ENCODE measurements at places on chromosomes 13 and 19.
A peak's percentile ranks its signal among the peaks of the same experiment; 100 is the strongest.

DNA sequence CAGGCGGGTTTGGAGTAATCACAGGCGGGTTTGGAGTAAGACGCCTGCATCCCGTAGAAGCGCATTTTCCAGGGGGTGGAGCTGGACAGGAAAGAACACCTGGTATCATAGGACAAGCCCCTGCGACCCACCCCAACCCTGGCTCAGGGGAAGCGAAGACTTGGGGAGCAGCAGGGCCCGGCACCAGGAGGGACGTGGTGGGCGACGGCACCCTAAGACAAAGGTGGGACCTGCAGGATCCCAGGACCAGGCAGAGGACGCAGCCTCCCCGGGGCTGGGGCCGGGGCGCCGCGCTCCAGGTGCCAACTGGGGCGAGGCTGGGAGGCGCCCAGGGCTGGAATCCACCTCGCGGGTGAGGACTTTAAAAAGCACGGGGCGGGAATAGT is 520 bp downstream of the ZNF600 start:
- DNase-seq, result no peak

GRCh38 chr19:17499648-17500446 is 11.6 kb upstream of the PGLS start:
- no peak for DNase-seq

DNA sequence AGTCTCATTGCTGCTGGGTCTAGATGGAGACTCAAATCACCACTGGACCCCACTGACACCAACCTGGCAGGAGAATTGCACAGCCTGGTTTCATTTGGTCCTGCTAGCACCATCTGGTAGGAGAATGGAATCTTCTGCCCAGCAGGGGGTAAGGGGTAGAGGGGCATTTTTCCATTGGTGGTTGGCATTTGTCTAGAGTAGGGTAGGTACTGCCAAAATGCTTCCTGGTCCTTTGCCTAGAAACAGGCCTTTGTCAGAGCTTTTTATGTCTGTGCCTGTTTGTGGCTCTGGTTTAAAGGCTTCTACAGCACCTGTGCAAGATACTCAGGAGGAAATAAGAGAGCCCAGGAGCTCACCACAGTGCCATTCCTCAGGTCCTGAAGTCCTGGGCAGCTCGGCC is 121.3 kb downstream of the KCTD12 start:
- DNase-seq, result no peak

DNA sequence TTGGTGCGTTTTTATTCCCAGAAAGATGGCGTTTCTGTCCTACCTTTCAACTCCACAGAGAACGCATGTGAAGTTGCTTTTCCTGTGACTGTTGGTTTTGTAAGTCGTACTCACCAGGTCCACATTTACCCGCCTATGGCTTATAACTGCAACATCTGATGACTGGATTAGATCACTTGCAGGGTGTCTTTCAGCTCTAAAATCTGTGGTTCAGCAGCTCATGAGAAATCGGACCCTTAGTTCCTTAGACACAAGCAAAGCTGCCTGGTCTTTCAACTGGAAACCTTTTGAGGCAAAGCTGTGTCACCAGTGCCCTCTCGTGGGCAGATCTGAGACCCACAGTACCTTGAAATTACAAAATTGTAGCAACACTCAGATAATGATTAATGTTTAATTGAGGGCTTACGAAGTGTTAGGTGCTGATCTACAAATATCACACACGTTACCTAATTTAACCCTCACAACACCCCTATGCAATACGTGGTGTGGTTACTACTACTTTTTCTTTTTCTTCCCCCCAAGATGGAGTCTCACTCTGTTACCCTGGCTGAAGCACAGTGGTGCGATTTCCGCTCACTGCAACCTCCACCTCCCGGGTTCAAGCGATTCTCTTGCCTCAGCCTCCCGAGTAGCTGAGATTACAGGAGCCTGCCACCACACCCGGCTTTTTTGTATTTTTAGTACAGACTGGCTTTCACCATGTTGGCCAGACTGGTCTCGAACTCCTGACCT is 65.4 kb downstream of the RUBCNL start:
- DNase-seq, result peak; percentile 56

GRCh38 chr19:49343123-49343522 is 7.9 kb downstream of the CD37 start:
- DNase-seq, result peak; percentile 20

- peak; percentile 48 for DNase-seq
Measured at GRCh38 chr19:49889687-49890348, 6.9 kb downstream of the IL4I1 start.

DNA sequence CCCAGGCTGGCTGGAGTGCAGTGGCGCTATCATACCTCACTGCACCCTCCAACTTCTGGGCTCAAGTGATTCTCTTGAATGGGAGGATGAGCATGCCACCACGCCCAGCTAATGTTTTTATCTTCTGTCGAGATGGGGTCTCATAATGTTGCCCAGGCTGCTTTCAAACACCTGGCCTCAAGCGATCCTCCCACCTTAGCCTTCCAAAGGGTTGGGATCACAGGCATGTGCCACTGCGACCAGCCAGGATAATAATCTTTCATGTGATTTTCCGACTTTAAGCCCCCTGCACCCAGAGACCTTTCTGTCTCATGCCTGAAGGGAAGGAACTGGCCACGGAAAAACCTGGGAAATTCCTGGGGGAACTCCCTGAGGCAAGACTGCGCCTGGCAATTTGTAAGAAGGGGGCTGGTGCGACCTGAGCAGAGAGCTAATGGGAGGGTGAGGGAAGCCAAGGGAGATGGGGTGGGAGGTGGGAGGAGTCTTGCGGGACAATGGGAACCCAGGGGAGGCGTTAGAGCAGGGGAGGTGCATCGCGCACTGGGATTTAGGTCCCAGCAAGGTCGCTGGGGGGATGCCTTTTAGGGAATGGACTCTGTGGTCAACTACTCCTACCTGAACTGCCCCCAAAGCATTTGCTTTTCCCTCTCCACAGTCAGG is 1.2 kb upstream of the CCDC124 start:
- DNase-seq, result no peak

GRCh38 chr13:20988909-20989655 is 72.3 kb downstream of the LATS2 start:
- DNase-seq, result no peak

- DNase-seq, result no peak
Measured at GRCh38 chr13:32581177-32581786, 5.0 kb upstream of the PDS5B start.

DNA sequence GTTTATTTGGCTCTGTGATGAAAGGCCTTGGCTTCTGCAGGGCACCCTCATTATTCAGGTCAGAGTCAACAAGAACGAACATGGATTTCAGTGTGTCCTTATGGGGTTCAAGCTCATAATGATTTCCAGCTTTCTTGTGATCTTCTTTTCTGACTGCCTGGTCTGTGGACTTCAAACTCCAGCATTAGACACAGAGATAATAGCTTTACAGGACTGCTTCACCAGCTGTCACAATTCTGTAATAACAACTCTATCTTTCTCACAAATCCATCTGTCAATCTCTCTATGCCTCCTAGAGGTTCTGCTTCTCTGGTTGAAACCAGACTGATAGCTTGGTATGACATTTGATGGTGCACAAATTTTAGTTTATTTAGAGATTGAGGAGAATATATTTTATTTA is 13.1 kb upstream of the SLITRK6 start:
- DNase-seq, result no peak

DNA sequence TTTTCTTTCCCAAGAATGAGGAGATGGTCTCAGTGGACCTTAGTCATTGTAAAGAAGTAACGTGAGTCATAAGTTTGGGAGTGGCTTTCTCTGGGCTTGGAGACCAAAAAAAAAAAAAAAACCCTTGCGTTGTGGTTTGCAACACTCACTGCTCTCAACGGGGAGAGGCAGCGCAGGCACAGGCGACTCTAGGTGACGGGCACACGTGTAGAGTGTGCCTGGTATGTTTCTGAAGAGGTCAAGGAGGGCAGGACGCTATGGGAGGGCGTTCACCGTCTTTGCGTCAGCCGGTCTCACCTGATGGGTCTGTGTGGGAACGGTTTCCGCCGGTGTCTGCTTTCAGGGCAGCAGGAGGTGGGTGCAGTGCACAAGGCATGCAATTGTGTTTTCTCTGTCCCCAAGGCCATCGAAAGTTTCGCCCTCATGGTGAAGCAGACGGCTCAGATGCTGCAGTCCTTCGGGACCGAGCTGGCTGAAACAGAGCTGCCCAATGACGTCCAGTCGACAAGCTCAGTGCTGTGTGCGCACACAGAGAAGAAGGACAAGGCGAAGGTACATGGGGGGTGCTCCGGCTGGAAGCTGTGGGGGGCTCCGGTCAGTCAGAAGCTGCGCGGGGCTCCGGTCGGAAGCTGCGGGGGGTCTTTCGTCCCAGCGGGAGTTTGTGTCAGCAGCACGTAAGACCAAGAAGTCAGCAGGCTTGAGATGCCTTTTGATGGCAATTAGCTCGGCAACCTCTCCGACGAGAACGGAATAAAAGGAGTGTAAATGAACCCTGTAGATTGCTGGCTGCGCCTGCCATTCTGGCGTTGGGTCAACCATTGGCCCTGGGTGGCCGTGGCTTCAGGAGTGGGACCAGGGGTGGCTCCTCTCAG is 40.8 kb upstream of the F7 start:
- DNase-seq, result no peak

GRCh38 chr19:459724-460511 is 915 bp downstream of the SHC2 start:
- DNase-seq, result peak; percentile 53

- DNase-seq, result peak; percentile 73
Measured at GRCh38 chr19:14561847-14562351, 10.0 kb downstream of the NDUFB7 start.

- DNase-seq, result no peak
Measured at GRCh38 chr19:1298235-1298634, 12.6 kb downstream of the EFNA2 start.

- no peak for DNase-seq
Measured at GRCh38 chr19:12778017-12778904, 2.9 kb upstream of the HOOK2 start.

- DNase-seq, result no peak
Measured at GRCh38 chr13:22933571-22934181, 247.1 kb upstream of the SGCG start.

GRCh38 chr19:47510516-47511127 is 4.2 kb downstream of the NAPA start:
- no peak for DNase-seq

DNA sequence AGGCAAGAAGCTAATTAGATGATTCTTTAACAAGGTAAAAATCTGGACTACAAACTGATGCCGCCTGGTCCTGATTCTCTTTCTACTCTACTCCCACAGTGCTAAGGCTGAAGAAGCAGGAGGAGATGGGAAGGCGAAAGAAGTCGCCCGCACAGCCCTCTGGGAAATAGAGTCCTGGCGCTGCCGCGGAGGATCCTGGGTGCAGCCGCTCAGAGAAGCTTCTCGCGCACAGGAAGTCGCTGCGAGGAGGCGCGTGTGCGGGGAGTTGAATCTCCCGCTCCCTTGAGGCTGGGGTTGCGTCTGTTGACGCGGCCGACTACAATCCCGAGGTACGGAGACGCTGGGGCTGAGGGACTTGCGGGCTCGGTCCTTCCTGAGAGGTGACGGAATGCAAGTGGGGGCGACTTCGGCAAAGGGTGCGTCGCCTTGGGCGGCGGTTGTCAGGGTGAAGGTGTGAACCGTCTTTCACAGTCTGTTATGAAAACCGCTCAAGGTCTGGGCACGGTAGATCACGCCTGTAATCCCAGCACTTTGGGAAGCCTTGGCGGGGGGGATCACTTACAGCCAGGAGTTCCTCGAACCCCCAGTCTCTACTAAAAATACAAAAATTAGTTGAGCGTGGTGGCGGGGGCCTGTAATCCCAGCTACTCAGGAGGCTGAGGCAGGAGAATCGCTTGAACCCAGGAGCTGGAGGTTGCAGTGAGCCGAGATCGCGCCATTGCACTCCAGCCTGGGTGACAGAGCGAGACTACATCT is at the start of gene ZNF473:
Gene ZNF473, plus strand, starts transcription at position 212 of the 756 bp plus-strand sequence. CDS start 5,078 bp downstream, outside the sequence.
- peak; percentile 96 for DNase-seq

DNA sequence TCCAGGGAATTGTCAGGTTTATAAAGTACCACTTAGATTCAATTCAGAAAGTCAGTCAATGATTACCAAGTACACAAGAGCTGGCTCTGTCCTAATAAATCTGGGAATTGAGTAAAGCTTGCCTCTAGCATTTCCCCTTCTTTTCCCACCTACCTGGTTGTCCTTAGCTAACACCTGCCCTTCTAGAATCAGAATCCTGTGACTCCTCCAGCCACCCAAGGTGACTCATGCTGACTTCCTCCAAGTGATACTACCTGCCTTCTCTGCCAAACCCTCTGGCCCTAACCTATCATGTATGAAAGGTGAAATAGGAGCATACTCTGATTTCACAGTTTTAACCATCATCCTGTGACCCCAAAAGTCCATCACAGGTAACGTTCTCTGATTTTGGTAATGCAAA is 151.2 kb downstream of the DIAPH3 start:
- no peak for DNase-seq

GRCh38 chr13:48429886-48430285 is 17.0 kb upstream of the LPAR6 start:
- no peak for DNase-seq

- no peak for DNase-seq
Measured at GRCh38 chr13:112779856-112780604, 90.2 kb downstream of the ATP11A start.

DNA sequence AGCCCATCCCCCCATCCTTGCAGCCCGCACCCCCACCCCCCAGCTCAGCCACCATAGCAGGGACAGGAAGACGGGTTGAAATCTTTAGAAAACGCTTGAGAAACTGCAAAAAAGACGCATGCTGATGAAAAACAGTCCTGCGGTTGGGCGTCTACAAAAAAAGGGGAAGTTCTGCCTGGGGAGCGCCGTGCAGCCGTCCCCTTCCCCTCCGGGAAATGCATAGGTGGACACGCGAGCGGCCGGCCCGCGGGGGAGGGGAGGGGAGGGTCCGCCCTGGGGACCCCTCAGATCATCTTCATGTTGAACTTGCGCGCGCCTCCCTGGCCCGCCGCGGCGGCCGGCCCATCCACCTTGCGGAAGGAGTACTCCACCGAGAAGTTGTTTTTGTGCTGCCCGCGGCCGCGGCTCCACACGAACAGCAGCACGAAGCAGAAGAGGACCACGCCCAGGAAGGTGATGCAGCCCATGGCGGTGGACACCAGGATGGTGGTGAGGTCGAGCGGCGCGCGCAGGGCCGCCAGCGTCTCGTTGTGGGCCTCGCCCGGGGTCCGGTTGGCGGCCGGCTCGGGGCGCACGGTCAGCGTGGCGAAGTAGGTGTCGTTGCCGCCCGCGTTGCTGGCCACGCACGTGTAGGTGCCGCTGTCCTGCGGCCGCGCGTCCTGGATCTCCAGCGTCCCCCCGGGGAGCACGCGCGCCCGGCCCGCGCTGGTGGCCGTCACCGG is 7.9 kb upstream of the PEAK3 start:
- DNase-seq, result no peak

- no peak for DNase-seq
Measured at GRCh38 chr19:5857203-5858081, 6.2 kb upstream of the FUT3 start.

DNA sequence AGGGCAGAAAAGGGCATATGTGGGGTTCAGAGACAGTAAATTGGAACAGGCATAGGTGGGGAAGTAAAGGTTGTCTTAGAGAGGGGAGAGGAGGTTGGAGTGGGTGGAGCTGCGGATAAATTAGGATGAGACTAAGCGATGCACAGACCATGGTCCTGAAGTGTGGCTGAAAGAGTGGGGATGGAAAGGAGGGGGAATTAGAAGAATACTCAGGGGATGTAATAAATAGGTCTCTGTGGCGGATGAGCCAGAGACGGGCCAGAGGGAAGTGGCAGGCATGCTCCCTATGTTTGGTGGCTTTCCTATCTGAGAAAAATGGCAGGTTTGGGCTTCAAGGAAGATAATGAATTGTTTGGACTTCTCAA is 123.4 kb downstream of the OLFM4 start:
- no peak for DNase-seq

Measured in dorsolateral prefrontal cortex (tissue), 122 donors.